ENCODE measurements at places on chromosomes 4 and X.

- peak; percentile 34 for DNase-seq
Measured at GRCh38 chrX:133923113-133923512, 62.3 kb downstream of the GPC3 start.

- DNase-seq, result no peak
Measured at GRCh38 chr4:13306356-13306755, 177.8 kb downstream of the RAB28 start.

GRCh38 chr4:135316266-135316779 is 1114.7 kb upstream of the PABPC4L start:
- no peak for DNase-seq

- DNase-seq, result peak; percentile 88
Measured at GRCh38 chr4:105708181-105709080, at the start of the genes GSTCD and INTS12. TSS of gene GSTCD (plus strand) at chr4:105708784. CDS start at chr4:105717614, 8,830 bp downstream. TSS of gene INTS12 (minus strand) at chr4:105708689. CDS start at chr4:105700005, 8,684 bp downstream.

DNA sequence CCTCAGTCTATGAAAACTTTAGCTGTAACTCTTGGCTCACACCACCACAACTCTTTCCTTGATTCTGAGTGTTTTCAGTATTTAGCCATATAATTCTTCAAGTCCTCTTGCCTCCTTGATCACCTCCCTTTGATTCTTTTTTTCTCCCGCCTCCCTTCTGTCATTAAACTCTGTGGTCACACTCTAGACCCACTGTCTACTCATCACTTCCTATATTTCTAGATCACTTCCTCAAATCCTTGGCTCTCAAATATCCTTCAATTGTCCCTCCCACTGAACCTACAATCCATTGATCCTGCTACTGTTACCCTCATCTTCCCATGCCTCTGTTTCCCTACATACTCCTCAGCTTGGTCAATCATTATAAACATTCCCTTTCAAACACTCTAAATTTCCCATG is 12.4 kb upstream of the CXXC4 start:
- no peak for DNase-seq
